ENCODE measurements at places on chromosomes 12 and 14. TPM values are rescaled to one million over a fixed set of nuclear protein-coding genes. Genes with fewer than 3 reads are reported as not detected.
A peak's percentile ranks its signal among the peaks of the same experiment; 100 is the strongest.

- no peak for DNase-seq
Measured at GRCh38 chr14:47264842-47265241, 410.6 kb downstream of the MDGA2 start.

GRCh38 chr14:61520576-61520975, 174.7 kb upstream of the HIF1A start:
- no peak for DNase-seq

GRCh38 chr12:39620659-39621658, 1.4 kb upstream of the ABCD2 start:
- DNase-seq = peak; percentile 44

DNA sequence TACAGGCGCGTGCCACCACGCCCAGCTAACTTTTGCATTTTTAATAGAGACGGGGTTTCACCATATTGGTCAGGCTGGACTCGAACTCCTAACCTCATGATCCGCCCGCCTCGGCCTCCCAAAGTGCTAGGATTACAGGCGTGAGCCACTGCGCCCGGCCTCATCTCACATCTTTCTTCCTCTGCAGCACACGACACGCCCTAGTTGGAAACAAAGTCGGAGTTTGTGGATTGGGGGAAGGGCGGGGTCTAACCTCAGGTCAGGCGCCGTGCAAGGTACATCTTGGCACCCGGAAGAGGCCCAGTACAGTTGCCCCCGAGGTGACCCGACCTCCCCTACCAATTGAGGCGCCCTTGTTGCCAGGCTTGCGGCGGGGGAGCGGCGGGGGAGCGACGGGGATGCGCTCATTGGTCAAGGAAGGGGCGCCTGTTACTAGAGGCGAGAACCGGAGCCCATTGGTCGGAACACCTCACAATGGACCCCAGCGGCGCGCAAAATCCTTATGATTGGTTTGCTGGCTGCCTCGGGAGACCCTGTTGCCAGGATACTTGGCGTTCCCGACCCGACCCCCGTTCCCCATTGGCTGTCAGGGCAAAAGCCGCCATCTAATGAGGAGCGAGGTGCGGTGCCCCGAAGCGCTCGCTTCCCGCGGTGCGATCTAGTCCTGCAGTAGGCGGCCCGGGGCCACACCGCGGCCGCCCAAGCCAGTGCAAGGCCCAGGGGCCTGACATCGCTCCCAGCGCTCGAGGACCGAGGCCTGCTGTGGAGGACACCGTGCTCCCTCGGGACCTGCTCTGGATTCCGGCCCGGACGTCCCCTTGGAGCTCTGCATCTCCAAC, at the start of gene REC8:
Gene REC8 (plus strand): TSS at position 659 of the 839 bp plus-strand sequence. CDS start 473 bp downstream, outside the sequence.
- DNase-seq = peak; percentile 68

- no peak for DNase-seq
Measured at GRCh38 chr12:131091413-131091975, 137.8 kb downstream of the ADGRD1 start.

DNA sequence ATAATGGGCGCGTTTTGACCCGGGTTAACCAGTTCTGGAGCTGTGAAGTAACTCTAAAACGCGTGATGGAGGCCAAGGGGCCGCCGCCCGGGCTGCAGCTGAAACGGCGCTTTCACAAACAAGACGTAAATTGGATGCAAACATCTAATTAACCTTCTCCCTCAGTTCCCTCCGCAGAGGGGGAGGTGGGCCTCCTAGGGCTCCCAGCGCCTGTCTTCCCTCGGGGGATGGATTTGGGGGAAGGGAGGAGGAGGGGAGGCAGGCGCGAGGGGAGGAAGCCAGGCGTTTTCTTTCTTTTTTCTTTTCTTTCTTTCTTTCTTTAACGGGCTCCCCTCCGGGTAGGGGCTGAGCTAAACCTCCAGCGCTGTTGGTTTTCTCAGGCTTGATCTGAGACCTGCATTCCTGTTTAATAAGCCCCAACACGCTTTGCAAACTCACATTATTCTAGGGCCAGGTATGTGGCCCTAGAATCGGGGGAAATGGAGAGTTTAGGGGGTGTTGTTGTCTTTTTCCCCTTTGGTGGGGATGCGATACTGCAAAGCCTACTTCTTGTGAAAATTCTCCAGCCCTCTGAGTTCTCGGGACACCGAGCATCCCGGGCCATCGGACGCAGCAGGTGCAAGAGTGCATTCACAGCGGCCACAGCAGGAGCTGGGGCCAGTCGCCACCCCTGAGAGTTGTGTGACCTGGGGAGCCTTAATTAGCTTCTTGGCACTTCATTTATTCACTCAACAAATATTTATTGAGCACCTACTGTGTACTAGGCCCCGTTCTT, 43.6 kb upstream of the LHX5 start:
- DNase-seq = no peak

DNA sequence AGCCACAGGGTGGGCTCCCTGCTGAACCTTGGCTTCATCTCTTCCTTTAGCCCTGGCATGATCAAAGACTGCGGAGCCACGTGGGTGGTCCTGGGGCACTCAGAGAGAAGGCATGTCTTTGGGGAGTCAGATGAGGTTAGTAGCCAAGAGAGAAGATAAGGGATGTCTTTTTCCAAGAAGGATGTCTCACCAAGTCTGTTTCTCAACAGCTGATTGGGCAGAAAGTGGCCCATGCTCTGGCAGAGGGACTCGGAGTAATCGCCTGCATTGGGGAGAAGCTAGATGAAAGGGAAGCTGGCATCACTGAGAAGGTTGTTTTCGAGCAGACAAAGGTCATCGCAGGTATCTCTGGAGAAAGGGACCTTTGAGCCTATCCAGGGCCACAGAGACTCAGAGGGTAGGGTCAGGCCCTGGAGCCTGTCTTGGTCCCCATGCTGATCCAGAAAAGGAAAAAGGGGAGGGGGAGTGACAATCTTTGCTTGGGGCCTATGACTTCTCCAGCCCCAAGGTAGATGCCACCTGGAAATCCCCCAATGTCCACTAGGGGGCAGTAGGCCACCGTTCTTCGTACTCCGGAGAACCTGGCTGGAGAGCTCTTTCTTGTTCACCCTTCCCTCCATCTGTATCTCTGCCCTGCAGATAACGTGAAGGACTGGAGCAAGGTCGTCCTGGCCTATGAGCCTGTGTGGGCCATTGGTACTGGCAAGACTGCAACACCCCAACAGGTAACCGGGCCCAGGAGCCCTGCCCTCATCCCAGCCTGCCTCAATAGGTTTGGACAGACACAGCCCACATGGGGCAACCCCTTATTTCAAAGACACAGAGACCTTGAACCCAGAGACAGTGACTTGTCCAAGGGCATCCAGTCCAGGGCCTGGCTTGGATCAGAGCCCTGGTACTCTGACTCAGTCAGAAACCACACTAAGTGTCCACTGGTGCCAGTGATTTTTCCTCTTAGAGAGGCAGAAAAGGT, 2.0 kb downstream of the TPI1 start:
- peak; percentile 92 for DNase-seq

DNA sequence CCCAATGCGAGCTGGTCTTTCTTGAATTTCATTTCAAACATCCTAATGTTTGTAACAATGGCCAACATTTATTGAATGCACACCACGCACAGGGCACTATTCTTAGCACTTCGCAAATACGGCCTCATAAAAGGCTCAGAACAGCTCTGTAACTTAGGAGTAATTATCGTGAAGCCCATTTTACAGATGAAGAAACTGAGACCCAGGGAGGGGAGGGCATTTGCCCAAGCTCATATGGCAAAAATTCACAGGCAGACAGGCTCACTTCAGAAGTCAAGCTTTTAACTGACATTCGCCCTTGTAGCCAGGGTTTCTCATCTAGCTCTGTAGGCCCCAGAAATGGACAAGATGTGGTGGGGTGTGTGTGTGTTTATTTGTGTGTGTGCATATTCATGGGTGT, 60.3 kb upstream of the TBX3 start:
- DNase-seq = no peak

DNA sequence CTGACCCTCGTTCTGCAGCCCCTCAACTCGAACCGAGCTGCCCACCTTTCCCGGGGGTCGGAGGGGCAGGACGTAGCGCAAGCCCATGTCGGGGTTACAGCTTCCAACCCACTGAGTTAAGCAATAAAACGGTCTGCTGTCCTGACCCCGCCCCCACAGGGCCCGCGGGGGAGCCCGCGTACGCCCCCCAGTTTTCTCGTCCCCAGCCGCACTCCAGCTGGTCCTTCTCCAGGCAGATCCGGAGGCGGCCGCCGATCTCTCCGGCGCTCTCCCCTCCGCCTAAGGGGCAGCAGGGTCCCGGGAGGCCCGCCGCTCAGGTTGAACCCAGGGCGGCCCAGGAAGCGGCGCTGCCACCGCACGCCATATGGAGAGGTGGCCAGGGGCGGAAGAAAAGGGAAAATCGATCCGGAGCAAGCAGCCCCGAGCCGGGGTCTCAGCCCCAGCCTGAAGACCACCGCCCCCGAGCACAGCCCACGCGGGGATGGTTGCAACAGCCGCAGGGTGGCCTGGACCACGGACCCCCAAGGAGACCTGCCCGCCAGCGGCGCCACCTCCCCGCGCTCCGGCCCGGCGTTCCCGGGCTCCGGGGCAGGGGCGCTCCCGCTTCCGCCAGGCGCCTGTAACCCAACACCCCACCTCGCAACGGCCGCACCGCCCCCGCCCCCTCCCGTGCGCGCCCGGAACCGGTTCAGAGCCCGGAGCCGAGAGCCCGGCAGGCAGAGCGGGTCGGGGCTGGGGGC, 760 bp downstream of the ACTN1 start:
- peak; percentile 64 for DNase-seq

- no peak for DNase-seq
Measured at GRCh38 chr12:120132054-120132836, 15.7 kb upstream of the RAB35 start.

- DNase-seq = no peak
Measured at GRCh38 chr12:3199551-3200031, 122.4 kb downstream of the TSPAN9 start.

- DNase-seq = no peak
Measured at GRCh38 chr12:45348986-45349385, 133.1 kb downstream of the ANO6 start.

GRCh38 chr12:2806700-2807099, 5.8 kb upstream of the ITFG2 start:
- no peak for DNase-seq

DNA sequence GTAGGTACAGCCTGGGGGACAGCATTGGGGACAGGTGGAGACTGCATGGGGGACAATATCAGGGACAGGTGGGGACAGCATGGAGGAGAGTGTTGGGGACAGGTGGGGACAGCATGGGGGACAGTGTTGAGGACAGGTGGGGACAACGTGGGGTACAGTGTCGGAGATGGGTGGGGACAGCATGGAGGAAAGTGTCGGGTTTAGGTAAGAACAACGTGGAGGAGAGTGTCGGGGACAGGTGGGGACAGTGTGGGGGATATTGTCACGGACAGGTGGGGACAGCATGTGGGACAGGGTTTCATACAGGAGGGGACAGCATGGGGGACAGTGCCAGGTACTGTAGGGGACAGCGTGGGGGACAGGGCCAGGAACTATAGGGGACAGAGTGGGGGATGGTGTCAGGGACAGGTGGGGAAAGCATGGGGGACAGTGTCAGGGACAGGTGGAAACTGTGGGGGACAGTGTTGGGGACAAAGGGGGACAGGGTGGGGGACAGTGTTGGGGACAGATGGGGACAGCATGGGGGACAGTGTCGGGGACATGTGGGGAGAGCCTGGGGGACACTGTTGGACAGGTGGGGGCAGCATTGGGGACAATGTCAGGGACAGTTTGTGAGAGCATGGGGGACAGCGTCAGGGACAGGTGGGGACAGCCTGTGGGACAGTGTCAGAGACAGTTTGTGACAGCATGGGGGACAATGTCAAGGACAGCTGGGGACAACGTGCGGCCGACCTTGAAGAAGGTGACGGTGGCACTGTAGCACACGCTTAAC, 213.1 kb downstream of the TMEM121 start:
- no peak for DNase-seq

GRCh38 chr12:79424109-79424721, 266.5 kb downstream of the PAWR start:
- DNase-seq = no peak

DNA sequence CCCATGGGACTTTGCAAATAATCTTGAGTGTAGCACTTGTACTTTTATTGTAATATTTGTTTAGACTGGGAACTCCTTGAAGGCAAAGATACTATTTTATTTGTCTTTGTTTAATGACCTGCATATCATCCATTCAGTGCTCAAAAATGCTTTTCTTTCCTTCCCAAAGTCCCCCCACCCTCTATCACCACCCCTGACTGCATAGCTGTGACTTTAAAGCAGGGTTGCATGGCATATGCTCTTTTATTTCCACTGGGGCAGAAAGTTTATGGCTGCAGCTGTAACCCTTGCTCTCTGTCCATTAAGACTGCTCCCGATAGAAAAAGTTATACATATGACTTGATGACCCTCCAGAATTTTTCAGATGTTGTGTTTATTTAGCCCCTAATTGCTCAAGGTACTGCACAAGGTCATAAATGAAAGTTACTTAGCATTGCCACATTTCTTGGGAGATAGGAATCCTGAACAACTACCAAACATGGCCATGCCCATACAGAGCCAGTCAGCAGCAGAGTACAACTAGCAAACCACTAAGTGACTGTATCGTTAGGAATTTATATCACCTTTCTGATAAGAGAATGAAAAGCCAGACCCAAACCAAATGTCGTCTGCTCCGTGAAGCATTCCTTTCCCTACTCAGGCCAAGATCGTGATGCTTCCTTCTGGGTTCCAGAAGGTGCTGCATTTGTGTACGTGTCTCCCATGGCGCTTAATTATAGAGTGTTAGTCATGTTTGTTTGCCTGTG, 114.3 kb downstream of the DIP2B start:
- no peak for DNase-seq

GRCh38 chr12:49323524-49324097, 556 bp downstream of the TROAP start:
- DNase-seq = no peak

GRCh38 chr12:57625261-57626032, 7.6 kb downstream of the B4GALNT1 start:
- DNase-seq = no peak

DNA sequence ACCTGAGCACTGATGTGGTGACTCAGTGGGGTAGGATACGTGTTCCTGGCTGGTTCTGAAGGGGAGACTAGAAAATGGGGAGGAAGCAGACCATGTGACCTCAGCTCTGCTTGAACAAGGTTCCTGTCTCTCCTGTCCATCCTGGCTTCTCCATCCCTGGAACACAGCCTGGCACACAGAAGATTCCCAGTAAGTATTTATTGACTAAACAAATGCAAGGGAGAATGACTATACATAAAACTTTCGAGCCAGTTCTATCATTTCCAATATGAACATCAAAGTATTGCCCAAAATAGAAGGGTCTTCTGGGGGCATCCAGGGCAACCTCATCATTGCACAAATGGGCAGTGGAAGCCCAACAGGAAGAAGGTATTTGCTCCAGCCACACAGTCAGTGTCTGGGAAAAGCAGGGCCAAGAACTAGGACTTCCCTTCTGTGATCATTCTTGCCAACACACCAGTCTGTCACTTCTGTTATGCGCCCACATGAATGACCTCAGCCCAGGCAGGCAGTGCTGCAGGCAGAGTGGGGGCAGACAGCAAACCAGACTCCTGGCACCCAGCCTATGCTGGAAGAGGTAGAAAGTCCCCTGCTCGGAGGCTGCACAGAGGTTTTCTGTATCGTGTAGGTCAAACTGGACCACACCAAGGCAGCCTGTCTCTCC, 5.6 kb upstream of the SERPINA9 start:
- no peak for DNase-seq

GRCh38 chr14:54667764-54668163, 100.8 kb downstream of the SAMD4A start:
- DNase-seq = no peak

OTX2 gene
- not detected for total RNA-seq

OR4N5 gene
- not detected for total RNA-seq

KRT74 gene
- not detected for total RNA-seq

CFAP251 gene
- total RNA-seq = 0.55 TPM

MDM1 gene
- 11.5 TPM for total RNA-seq

TMPRSS12 gene
- total RNA-seq = not detected

CCDC91 gene
- total RNA-seq = 42.5 TPM

AMDHD1 gene
- 0.35 TPM for total RNA-seq

PAH gene
- total RNA-seq = not detected

All from mucosa of descending colon (tissue), 3 donors.